ENCODE measurements at places on chromosomes 12 and 14.

DNA sequence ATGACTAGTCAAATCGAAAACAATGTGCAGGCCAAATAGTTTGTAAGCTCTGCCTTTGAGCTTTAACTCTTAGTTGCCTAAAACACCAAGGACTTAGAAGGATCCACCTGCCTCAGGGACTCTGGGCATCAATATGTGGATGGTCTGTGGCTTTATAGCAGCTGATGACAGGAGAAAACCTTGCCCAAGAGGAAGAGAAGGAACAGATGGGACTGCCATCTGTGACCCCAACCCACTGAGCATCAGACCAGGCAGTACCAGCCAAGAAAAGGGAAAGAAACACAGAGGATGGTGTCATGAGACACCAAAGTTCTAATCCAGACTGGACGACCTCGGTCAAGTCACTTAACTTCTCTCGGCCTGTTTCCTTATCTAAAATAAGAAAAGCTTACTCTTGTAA is 12.7 kb downstream of the TGFB3 start:
- no peaks in the 10 kb centered on the region for H3K27me3 ChIP-seq
- no peak overlapping the region for H3K4me3 ChIP-seq
- H3K27ac ChIP-seq = no peak overlapping the region

GRCh38 chr12:80811957-80812708 is 95.4 kb downstream of the MYF5 start:
- no peak overlapping the region for H3K27ac ChIP-seq
- H3K27me3 ChIP-seq = no peaks in the 10 kb centered on the region
- DNase-seq = no peak

DNA sequence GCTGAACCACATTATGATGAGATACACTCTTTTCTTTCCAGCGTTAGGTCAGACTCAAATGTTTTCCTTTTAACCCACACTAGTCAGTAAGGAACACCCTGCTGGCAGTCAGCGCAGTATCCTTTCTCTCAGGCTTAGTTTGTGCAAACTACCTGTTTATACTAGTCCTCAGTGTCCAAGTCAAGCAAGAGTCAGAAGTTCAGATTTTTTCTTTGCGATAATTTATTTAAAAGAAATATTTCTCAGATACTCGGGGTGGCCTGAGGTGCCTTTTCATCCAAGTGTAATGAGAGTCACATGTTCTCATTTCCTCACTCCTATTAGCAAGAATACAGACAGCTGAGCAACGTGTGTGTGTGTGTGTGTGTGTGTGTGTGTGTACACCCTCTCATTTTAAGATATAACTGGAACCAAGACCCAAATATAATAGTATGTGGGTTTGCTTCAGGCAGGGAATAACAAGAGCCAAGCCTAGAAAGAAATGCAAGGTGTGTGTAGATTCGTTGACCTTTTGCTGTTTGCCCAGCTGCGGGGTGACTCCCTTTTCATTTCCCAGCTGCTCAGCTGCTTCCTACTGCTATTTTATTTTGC is 182.7 kb downstream of the KICS2 start:
- no peak overlapping the region for H3K4me3 ChIP-seq
- no peak overlapping the region for H3K27ac ChIP-seq
- peaks cover 2% of the 10 kb centered on the region for H3K27me3 ChIP-seq

DNA sequence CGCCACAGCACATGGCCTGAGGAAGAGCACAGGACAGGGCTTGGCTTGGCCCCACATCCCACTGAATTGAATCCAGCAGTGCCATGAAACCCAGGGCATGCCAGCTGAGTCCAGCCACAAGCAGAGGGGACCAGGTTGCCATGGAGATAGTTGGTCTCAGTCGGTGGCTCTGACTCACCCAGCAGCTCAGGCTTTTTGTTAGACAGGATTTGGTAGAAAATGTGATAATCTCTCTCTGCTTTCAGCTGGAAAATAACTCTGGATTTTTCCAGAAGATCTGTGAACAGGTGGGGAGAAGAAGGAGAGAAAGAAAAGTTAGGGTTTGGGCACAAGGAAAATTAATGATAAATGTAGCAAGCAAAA is 4.8 kb downstream of the MYH7 start:
- DNase-seq = no peak
- peaks cover 20% of the 10 kb centered on the region for H3K27me3 ChIP-seq
- H3K36me3 ChIP-seq = no peaks in the 10 kb centered on the region
- no peak overlapping the region for H3K4me3 ChIP-seq
- peaks cover 3% of the 10 kb centered on the region for H3K4me1 ChIP-seq

- no peak within 1 kb of the TSS for H3K27ac ChIP-seq
- peak within 1 kb of the TSS; percentile 66 for H3K4me3 ChIP-seq
- peaks cover 8% of the 10 kb centered on the region for H3K4me1 ChIP-seq
- H3K36me3 ChIP-seq = peaks cover 7% of the 10 kb centered on the region
- peaks cover 2% of the 10 kb centered on the region for H3K27me3 ChIP-seq
Measured at GRCh38 chr12:56020423-56021184, at the start of gene IKZF4. Gene IKZF4 (plus strand): TSS chr12:56021043. CDS start chr12:56021494, 451 bp downstream.

DNA sequence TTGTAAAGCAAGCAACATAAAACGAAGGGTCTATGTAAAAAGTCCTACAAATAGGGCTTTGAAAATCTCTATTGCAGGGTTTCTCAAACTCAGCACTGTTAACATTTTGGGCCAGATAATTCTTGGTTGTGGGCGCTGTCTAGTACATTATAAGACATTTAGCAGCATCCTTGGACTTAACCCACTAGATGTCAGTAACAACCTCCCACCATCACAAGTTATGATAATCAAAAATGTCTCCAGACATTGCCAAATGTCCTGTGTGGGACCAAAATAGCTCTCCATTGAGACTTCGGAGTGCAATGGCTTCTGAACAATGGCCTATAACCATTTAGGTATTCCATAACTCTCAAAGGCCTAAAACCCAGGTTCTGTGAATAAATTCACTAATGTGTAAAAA is 22.9 kb upstream of the DHRS7 start:
- no peaks in the 10 kb centered on the region for H3K27me3 ChIP-seq
- peaks cover 7% of the 10 kb centered on the region for H3K4me1 ChIP-seq

DNA sequence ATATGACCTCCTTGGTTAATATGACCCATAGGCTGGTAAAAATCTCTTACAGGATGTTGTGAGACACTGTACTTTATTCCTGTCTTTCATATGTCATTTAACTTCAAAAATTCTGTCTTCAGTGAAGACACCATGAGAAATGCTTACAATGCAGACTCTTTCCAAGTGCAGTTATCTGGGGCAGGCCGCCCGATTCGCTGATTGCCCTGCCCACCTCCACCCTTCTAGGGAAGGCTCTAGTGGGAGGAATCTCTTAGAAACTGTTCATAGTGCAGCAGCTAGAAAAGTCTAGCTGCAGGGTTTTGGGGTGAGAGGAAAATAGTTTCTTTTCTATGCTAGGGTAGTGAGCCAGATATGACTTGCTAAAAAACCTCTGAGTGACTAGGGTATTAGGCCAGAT is 15.0 kb upstream of the CIPC start:
- peaks cover 2% of the 10 kb centered on the region for H3K36me3 ChIP-seq
- DNase-seq = no peak
- peaks cover 22% of the 10 kb centered on the region for H3K4me1 ChIP-seq
- no peak overlapping the region for H3K4me3 ChIP-seq
- H3K27ac ChIP-seq = peak overlapping the region; percentile 49

- H3K27me3 ChIP-seq = peaks cover 1% of the 10 kb centered on the region
- no peak overlapping the region for H3K4me3 ChIP-seq
- no peaks in the 10 kb centered on the region for H3K36me3 ChIP-seq
- no peak overlapping the region for H3K27ac ChIP-seq
- H3K4me1 ChIP-seq = peaks cover 5% of the 10 kb centered on the region
- no peak for DNase-seq
Measured at GRCh38 chr12:109115404-109115757, 1.0 kb upstream of the ACACB start.

DNA sequence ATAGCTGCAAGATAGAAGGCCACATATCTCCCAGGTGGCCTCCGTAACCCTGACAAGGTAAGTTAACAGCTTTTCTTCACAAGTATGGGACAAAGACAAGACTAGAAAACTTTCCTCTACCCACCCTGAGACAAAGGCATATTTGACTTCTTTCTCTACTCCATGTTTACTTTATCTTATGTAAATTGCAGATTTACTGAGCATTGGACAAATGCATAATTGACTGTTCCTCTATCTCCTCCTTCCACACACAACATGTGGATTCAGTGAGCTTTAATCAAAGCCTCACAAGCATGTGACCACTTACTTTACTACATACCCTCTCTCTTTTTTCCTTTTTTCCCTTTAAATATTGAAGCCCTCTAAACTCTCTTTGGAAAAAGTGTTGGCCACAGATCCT is 289.1 kb upstream of the TMTC1 start:
- no peaks in the 10 kb centered on the region for H3K36me3 ChIP-seq
- H3K27ac ChIP-seq = no peak overlapping the region
- DNase-seq = no peak
- no peak overlapping the region for H3K4me3 ChIP-seq

- DNase-seq = no peak
- no peak overlapping the region for H3K4me3 ChIP-seq
- no peaks in the 10 kb centered on the region for H3K36me3 ChIP-seq
- peaks cover 6% of the 10 kb centered on the region for H3K27me3 ChIP-seq
- no peak overlapping the region for H3K27ac ChIP-seq
Measured at GRCh38 chr12:10218021-10218420, 5.3 kb downstream of the GABARAPL1 start.
